Right ventricle myocardium superior (tissue), 1 donor: ENCODE measurements at places on chromosomes 13 and 19.

DNA sequence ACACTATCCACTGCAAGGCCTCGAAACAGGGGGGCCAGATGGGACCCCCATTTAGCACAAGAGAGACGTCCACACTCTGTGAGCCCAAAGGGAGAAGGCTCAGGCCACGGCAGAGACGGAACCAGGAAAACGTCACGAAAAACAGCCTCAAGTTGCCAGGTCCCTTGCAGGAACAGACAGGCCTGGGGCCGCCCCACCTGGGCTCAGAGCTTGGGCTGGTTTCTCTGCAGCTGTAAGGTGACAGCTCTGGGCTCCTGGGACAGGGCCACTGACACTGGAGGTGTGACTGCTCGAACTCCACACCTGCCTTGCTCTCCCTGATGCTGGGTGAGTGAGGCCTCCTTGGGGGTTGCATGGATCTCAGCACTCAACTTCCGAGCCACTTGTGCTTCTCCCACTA lies 3.2 kb downstream of the ZNF787 start:
- no peak for DNase-seq

DNA sequence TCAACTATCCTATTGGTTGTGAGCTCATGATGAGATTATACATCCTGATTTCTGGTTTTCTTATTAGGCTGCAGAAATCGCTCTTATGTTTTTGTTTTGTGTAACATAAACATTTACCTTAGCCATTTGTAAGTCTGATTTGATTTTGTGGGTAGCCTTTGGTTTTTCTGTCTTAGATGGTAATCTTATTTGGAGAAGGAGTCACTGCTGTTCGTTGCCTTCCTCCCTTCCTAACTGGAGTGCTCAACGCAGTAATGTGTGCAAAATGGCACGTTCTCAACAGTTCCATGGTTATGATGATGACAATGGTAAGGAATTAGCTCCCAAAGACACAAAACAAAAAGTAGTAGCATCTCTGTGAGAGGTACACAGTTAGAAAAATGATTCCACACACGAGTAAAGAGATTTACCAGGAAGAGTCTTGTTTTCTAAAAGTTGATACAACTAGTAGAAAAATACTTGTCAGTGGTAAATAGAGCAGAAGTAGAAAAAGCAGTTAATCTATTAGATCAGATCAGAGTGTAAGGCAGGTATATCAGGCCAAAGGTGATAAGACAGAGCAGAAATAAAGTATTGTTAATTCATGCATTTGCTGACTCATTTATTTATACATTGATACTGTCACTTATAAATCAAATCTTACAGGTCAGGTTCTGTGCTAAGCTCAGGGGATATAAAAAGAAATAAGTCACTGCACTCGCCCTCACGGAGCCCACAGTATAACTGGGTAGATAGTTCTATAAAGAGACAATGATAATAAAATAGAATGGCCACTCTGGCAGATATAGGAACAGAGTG lies 270.0 kb downstream of the NALCN start:
- no peak for DNase-seq

GRCh38 chr13:43433691-43434141 lies 353.1 kb downstream of the ENOX1 start:
- DNase-seq: no peak

DNA sequence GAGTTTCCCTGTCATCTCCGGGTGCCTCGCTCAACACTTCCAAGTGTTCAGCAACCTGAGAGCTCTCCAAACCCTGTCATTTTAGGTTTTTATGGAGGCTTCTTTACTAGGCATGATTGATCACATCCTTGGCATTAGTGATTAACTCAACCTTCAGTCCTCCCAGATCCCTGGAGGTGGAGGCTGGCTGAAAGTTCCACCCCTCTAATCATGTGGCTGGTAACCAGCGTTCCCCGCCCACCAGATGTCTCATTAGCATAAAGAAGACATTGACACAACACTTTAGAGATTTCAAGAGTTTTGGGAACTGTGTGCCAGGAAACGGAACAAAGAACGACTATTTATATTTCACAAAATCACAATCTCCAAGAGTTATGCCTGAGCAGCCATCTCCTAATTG lies 71.1 kb upstream of the RGCC start:
- DNase-seq: no peak

DNA sequence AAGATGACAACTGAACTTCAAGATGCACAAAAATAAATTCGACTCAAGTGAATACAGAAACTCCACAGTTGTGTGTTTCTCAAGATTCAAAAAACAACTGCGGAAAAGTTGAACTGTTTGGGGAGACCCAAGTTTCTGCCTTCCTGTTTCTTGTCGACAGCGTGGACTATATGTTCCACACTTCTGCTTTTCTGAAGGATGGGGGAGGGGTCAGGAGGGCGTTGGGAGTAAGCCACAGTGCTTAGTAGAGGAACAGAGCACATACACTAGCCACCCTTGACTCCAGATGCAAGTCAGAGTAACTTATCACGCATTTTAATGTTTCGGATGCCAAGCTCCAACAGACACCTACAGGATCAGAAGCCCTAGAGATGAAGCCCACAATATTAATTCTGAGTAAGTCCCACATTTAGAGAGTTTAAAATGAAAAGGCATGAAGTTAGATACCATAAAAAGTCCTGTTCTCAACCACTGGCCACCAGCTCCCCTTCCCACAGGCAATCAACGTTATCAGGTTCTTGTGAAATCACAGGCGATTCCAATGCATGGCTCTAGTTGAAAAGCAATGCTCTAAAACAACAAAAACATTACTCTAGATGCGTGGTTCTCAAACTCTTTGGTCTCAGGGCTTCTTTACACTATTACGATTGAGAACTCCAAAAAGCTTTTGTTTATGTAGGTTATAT lies 4.2 kb downstream of the TUBGCP3 start:
- peak; percentile 54 for DNase-seq

DNA sequence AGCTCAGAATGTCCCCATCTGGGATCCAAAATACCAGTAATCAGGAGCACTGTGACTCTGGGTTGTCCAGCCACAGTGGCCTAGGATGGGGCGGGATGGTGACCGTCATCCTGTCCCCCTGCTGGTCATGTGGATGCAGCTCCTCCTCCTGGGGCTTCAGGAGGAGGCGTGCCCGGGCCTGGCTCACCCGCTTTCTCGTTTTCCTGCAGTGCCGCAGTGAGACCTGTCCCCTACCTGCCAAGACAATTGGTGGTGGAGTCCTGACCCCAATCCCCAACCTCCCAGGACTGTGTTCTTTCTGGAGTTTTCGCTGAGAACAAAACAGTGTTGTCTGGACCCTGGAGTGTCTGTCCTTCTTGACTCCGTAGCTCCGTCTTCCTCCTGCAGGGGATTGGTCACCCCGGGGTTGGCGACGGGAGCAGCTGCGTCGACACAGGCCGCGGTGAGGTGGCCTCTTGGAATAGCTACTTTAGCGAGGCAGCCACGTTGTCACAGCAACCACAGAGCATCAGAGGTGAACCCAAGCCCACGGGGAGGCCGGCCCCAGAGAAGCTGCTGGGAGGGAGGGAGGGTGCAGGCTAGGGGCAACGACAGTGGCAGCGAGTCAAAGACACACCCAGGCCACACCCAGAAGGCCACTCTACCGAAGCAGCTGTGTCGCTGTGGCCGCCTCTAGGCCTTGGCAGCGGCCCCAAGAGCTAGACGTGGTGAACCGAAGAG lies 10.2 kb upstream of the EMC10 start:
- DNase-seq: no peak

GRCh38 chr19:19026299-19026971 lies 6.9 kb downstream of the SUGP2 start:
- no peak for DNase-seq

GRCh38 chr13:68234274-68234673 lies 1004.1 kb upstream of the PCDH9 start:
- no peak for DNase-seq

DNA sequence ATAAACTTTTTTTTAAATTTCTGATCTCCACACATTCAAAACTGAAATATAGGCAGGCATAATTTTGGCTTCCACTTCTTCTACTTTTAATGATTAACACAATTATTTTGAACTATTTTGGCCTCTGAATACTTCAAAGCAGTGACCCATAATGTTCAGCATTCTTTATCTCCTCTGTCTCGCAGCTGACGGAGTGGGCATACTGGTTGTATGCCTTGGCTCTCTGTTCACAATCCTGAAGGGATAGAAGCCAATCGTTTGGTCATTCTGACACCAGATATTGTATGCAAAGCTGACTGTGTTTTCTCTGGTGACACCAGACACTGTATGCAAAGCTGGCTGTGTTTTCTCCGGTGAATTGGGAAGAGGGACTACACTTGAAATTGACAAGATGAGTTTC lies 833.0 kb downstream of the EFNB2 start:
- no peak for DNase-seq

DNA sequence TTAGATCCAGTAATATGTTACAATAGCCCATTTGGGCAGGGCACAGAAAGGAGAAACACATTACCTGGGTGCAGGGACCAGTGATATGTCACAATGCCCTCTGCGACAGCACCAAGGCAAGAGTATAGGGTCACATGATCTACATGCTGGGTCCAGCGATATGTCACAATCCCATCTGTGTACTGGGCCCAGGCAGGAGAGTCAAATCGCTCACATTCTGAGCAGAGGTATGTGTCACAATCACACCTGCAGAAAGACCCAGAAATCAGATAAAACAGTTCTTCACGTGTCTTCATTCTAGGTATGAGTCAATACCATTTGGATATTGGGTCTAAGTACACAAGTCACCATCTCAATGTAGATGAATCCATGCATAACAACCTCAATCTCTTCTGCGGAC lies 7.1 kb upstream of the ZNF43 start:
- DNase-seq: no peak

DNA sequence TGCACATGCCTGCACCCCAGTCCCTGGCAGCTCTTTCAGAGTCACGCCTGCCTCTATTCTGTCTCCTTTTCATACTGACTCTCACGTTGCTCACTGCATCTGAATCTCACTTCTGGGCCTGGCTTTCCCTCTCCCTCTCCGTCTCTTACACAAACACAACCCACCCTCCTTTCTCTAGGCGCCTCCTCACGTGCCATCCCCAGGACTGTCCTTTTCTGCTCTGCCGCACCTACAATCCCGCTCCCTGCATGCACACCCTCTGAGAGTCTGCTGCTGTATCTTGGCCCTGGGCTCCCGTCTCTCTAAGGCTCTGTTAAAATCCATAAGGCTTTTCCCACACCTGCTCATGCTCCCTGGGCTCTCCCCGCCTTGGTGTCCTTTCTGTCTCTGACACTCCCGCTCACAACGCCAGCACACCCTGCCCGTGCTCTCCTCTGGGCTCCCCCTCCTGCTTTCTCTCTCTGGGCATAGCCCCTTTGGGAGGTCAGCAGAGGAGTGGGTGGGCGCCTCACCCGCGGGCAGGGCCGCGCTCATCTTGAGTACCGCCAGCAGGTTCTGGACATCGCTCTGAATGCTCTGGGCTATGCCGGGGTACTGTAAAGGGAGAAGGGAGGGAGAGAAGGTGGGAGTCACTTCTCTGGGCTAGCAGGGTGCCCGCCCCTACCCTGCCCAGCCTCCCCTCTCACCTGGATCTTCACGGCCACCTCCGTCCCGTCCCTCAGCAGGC lies 12.7 kb upstream of the NUMBL start:
- DNase-seq: peak; percentile 20

DNA sequence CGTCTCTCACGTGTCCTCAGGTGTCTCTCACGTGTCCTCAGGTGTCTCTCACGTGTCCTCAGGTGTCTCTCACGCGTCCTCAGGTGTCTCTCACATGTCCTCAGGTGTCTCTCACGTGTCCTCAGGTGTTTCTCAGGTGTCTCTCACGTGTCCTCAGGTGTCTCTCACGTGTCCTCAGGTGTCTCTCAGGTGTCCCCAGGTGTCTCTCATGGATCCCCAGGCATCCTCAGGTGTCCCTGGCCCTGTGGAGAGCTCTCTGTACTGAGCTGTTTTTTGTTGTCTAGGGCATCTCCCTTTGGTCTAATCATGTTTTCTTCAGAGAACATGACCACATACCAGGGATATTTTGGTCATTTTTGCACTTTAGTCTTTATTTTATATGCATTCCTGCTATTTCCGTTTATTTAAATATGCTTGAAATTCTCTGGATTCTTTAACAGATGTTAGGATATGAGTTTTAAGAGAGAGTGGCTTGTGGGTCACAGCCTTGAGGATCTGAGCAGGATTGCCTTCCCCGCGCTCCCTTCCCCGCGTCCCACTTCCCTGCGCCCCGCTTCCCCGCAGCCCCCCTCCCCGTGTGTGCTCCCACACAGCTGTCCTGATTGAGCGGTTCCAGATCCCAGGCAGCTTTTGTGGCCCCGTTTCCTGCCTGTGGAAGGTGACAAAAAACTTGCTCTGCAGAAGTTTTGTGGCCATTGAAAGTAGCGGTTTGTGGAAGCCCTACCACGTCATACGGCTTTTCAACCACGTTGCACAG lies 31.9 kb downstream of the ATP4B start:
- DNase-seq: no peak

DNA sequence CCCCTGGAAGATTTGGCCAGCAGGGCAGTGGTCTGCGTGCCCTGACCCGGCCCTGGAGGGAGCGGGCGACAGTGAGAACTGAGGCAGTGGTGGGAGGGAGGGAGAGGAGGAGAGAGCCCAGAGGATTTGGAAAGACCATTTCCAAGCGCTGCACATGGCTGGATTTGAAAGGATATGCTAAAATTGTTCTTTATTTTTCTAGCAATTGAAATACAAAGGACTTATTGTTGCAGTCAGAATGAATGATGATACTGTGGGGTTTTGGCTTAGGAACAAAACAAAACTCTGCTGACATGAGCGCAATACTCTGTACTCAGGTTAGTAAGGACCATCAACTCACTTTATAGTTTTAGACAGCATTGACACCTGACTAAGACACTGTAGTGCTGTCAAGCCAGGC lies 69.5 kb downstream of the TNFRSF19 start:
- DNase-seq: no peak

- DNase-seq: no peak
These were observed 486.5 kb downstream of the COG6 start for GRCh38 chr13:40141859-40142555.

DNA sequence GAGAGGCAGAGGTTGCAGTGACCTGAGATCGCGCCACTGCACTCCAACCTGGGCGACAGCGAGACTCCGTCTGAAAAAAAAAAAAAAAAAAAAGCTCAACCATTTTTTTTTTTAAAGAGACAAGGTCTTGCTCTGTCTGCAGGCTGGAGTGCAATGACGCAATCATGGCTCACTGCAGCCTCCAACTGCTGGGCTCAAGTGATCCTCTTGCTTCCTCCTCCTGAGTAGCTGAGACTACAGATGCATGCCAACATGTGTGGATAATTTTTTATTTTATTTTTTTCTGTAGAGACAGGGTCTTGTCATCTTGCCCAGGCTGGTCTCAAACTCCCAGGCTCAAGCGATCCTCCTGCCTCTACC lies 10.3 kb downstream of the EHD2 start:
- peak; percentile 75 for DNase-seq

DNA sequence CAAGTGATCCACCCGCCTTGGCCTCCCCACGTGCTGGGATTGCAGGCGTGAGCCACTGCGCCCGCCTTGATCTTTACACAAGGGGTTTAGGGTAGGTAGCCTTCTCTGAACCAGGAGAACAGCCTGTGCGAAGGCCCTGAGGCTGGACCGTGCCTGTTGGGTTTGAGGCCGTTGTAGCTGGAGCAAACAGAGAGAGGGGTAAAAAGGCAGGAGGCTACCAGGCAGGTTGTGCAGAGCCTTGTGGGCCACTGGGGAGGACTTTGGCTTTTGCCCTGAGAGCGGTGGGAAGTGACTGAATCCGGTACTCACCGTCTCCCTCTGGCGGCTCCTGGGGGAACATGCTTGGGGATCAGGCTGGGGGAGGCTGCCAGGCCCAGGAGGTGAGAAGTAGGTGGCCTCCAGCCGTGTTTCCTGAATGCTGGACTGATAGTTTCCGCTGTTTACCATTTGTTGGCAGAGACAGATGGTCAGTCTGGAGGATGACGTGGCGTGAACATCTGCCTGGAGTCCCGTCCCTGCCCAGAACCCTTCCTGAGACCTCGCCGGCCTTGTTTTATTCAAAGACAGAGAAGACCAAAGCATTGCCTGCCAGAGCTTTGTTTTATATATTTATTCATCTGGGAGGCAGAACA lies 24.6 kb downstream of the SPC24 start:
- DNase-seq: peak; percentile 89
